H7 (cell line): ENCODE measurements at places on chromosomes 16 and 17.

- peak; percentile 83 for DNase-seq
Measured at GRCh38 chr16:54939510-54940278, 9.0 kb downstream of the IRX5 start.

GRCh38 chr17:30005709-30006320, 64.4 kb downstream of the EFCAB5 start:
- DNase-seq: no peak

GRCh38 chr17:55420776-55421178, 858 bp downstream of the MMD start:
- DNase-seq: peak; percentile 59

GRCh38 chr17:44785921-44786320, 27.1 kb downstream of the ADAM11 start:
- DNase-seq: no peak

DNA sequence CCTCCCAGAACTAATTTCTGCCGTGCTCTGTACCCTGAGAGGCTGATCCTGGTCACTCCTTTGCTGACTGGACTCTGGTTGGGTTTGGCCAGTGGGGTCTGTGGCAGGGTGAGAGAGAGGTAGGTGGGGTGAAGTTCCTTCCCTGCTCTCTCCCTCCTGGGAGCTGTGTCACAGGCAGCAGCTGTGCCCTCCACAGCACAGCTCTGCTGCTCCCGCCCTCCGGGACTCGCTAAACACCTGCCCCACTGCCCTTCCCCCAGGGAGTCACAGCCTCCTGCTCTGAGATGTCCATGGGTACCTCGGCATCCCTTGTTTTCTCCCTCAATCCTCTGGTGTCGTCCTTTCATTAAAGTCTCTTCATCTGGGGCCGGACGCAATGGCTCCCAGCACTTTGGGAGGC, 66.4 kb downstream of the SRCIN1 start:
- DNase-seq: no peak

DNA sequence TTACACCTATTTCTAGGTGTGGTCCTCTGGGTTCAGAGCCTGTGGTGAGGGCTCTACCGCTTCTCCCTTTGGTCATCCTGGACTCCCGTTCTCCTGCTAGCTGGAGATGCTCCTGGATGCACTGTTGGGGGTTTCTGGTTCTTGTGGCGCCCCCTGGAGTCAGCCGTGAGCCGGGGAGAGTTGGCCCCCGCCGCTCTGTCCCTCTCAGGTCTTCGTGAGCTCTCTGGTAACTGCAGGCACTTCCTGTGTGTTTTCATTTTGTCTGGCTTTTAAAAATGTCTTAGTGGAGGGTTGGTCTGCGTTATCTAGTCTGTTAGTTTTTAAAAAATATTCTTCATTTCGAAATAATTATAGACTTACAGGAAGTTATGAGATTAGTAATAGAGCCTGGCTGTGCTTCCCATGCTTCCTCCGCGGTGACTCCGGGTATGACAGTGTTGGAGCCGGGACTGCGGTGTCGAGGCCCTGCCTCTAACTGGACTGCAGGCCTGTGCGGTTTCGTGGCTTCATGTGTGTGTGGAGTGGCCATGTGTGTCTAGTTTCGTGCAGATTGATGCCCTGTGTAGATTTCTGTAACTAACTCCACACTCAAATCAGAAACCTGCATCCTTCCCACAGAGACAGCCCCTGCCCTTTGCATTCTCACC, 78.0 kb upstream of the ZNF750 start:
- DNase-seq: peak; percentile 93

- peak; percentile 2 for DNase-seq
Measured at GRCh38 chr16:59047114-59047513, 313.0 kb upstream of the GOT2 start.

DNA sequence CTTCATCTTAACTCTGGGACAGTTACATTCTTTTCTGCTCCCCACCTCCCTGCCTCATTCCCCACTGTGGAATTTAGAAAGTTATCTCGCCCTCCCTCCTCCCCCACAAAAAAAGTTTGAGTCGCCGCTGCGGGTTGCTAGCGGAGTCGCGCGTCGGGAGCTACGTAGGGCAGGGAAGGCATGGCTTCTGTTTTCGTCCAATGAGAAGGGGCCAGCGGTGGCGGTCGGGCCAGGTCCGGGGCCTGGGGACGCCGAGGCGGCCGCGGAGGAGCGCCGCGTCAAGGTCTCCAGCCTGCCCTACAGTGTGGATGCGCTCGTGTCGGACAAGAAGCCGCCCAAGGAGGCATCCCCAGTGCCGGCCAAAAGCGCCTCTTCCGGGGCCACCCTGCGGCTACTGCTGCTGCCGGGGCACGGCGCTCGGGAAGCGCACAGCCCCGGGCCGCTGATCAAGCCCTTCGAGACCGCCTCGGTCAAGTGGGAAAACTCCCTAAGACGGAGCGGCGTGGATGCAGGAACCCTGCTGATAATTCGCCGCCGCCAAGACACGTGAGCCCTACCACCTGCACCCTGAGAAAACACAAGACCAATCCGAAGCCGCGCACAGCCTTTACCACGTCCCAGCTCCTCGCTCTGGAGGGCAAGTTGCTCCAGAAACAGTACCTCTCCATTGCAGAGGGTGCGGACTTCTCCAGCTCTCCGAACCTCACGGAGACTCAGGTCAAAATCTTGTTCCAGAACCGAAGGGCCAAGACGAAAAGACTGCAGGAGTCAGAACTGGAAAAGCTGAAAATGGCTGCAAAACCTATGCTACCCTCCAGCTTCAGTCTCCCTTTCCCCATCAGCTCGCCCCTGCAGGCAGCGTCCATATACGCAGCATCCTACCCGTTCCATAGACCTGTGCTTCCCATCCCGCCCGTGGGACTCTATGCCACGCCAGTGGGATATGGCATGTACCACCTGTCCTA, 8.9 kb downstream of the OR4D1 start:
- DNase-seq: peak; percentile 85

DNA sequence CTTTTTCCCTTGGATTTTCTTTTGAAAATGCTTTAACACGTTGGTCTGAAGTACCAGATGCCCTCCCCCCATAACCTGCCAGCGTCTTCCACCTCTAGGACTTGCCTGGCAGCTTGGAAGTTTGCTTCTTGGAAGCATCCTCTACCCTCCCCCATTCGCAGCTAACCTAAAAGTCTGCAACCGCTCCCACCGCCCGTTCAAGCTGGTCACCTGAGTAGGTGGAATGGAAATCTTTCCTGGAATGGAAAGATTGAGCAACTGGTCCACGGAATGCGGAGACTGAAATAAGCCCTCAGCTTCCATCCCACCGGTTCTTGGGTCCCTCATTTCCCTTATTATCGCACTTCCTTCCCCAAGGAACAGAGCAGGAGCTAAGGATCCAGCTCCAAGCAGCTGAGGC, 31.4 kb downstream of the HS3ST3B1 start:
- DNase-seq: peak; percentile 27

- no peak for DNase-seq
Measured at GRCh38 chr17:63015824-63016223, 49.8 kb downstream of the TANC2 start.

DNA sequence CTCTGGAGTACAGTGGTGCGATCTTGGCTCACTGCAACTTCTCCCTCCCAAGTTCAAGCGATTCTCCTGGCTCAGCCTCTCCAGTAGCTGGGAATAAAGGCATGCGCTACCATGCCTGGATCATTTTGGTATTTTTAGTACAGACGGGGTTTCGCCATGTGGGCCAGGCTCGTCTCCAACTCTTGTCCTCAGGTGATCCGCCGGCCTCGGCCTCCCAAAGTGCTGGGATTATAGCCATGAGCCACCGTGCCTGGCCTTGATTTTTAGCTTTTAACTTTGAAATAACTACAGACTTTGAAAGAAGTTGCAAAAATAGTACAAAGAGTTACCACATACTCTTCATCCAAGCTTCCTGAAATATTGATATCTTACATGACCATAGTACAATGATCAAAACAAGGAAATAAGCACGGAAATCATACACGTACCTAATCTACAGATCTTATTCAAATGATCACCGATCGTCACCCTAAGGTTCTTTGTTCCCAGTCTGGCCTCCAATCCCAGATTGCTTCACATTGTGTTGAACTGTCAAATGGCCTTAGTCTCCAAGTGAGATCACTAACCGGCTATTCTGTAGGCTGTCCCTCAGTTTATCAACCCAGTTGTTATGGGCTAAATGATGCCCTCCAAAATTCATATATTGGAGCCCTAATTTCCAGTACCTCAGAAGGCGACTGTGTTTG, 18.4 kb downstream of the NPIPA1 start:
- DNase-seq: peak; percentile 38

DNA sequence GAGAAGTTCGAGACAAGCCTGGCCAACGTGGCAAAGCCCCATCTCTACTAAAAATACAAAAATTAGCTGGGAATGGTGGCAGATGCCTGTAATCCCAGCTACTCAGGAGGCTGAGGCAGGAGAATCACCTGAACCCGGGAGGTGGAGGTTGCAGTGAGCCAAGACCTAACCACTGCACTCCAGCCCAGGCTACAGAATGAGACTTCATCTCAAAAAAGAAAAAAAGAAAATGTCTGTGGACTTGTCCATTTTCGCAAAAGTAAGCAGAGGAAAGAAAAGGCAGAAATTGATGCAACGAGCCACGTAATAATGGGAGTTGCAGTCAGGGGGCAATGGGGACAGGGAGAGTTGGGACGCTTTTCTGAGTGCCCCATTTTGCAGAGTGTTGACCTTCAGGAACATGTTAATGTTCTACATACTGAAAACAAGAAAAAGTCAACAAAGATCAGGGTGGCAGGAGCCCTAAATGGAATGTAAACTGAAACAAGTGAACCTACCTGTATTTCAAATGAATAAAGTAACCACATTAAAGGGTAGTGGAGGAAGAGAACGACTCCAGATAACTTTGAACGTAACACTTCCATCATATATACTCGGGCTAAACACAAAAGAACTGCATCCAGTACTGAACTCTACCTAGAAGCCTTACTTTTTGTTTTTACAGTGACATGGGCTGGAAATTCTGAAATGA, 76.4 kb downstream of the CNGB1 start:
- DNase-seq: no peak

DNA sequence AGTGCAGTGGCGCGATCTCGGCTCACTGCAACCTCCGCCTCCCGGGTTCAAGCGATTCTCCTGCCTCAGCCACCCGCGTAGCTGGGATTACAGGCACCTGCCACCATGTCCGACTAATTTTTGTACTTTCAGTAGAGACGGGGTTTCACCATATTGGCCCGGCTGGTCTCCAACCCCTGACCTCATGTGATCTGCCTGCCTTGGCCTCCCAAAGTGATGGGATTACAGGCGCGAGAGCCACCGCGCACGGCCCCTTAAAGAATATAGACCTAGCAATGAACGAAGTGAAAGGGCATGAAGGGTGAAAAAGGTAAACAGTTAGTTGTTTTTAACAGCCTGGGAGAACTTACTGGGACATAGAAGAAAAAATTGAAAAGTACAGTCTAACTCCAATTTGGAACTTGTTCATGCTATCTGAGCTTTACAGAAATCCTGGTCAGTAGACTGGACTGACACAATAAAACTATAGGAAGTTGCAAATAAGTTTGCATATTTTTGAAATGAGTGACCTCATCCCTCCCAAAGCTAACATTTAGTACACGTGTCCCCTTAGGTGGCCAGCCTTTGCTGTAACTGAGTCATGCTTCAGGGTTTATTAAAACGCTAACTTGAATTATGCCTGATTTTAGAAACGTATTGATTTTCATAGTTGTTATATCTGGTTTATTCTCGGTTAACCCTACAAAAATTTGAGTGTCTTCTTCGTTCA, 1.8 kb downstream of the COG1 start:
- DNase-seq: no peak

DNA sequence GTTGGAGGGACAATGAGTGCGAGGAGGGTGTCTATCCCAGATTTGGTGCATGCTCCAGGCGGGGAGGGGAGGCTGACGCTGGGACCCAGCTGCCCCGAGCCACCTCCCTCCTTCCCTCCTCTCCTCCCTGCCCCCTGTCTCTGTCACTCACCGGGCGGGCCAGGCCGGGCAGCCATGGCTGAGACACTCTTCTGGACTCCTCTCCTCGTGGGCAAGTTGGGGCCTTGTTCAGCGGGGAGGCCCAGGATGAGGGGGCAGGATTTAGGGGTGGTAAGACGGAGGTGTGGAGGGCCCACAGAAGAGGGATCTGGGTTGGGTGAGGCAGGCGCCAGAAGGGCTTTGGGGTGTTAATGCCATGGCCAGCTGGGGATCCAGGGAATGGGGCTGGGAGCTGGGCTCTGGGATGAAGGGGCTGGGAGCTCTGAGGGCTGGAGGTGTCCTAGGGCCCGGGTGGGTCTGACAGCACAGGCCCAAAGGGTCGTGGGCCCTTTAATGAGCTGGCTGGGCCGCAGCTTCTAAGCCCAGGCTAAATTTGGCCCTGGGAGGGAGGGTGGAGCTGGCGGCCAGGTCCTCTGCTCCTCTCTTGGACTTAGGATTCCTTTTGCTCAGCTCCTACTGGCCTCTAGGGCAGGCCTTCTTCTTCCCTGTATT, at the start of gene SGCA:
Gene SGCA, plus strand, starts transcription at position 139 of the 651 bp plus-strand sequence. Its CDS starts 36 bp downstream, at position 175.
- DNase-seq: no peak

GRCh38 chr17:76686538-76687297, 24.0 kb downstream of the MXRA7 start:
- DNase-seq: peak; percentile 55

GRCh38 chr17:45164734-45165269, 3.1 kb downstream of the HEXIM2 start:
- DNase-seq: no peak

DNA sequence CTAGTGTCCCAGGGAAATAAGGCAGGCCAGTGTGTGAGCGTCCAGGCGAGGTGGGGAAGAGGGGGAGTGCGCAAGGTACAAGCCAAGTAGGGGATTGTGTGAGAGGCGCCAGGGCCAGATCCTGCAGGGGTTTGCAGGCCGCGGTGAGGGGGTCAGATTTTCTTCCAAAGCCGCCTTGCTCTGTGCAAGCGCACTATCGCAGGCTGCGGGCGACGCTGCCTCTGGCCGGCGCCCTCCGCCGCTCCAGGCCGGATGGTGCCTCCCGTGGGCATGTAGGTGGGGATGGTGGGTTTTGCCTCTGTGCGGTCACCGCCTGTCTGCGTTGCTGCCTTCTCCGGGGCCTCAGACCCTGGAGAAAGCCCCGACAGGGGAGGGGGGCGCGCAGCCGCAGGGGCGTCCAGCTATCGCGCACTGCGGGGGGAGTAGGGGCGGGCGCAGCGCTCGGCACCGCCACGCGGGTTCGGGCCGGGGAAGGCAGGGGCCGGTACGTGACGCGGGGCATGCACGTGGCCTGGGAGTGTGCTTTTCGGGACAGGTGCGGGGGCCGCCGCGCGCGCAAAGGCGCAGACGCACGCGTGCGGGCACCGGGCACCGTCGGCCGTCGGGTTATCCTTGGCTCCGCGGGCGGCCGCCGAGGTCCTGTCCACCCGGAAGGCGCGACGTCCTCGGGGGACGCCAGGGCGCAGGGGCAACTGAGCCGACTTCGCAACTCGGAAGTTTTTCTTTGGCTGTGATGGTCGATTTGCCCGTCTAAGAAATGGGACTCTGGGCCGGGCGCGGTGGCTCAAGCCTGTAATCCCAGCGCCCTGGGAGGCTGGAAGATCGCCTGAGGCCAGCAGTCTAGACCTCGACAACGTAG, 1.1 kb upstream of the HAPSTR1 start:
- peak; percentile 81 for DNase-seq

DNA sequence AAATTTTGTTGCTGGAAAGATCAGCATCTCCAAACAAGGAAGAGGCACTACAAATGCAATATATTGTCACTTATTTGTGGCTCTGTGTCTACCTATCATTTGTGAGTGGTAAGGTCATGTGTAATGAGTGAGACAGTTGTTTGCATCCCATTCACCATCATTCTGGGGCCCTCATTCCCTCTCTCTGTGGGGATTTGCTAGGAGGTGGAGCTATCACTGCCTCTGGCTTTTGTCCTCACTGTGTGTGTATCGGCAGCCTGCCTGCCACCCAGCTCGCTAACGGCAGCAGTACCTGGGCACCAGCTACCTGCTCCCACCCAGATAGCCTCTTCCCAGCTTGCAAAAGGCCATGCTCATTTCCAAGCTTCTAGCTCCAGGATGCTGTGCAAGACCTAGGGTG, 379.2 kb upstream of the ZFHX3 start:
- peak; percentile 27 for DNase-seq
